ENCODE measurements at places on chromosomes 16 and 17. TPM values are rescaled to one million over a fixed set of nuclear protein-coding genes. Genes with fewer than 3 reads are reported as not detected.

DNA sequence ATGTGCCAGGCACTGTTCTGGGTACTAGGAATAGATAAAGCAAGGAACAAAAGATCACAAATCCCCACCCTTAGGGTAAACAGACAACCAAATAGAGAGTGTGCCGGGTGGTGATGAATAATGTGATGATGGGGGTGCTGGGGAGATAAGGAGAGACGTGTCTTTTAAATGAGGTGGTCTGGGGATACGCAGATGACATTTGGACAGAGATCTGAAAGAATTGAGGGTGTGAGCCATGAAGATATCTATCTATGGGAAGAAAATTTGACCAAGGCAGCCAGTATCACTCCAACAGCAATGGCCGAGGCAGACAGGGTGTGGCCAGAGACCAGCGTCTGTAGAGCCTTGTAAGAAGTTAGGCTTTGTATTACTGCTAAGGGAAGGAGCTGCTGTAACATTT is 165.3 kb downstream of the MRTFB start:
- H3K36me3 ChIP-seq: peaks cover 23% of the 10 kb centered on the region
- DNase-seq: no peak
- no peaks in the 10 kb centered on the region for H3K27me3 ChIP-seq
- no peak overlapping the region for H3K27ac ChIP-seq
- H3K4me1 ChIP-seq: peaks cover 13% of the 10 kb centered on the region

The NOG gene
- 0.24 TPM for total RNA-seq

The RCVRN gene
- total RNA-seq: not detected

- no peaks in the 10 kb centered on the region for H3K27me3 ChIP-seq
- peaks cover 52% of the 10 kb centered on the region for H3K4me1 ChIP-seq
- no peak overlapping the region for H3K4me3 ChIP-seq
- no peaks in the 10 kb centered on the region for H3K36me3 ChIP-seq
Observed at GRCh38 chr16:8951447-8952280, 12.0 kb downstream of the USP7 start.

GRCh38 chr16:19967561-19967960 is 82.9 kb upstream of the GPRC5B start:
- no peaks in the 10 kb centered on the region for H3K36me3 ChIP-seq
- no peaks in the 10 kb centered on the region for H3K4me1 ChIP-seq
- H3K27me3 ChIP-seq: peaks cover under 1% of the 10 kb centered on the region
- H3K4me3 ChIP-seq: no peak overlapping the region

DNA sequence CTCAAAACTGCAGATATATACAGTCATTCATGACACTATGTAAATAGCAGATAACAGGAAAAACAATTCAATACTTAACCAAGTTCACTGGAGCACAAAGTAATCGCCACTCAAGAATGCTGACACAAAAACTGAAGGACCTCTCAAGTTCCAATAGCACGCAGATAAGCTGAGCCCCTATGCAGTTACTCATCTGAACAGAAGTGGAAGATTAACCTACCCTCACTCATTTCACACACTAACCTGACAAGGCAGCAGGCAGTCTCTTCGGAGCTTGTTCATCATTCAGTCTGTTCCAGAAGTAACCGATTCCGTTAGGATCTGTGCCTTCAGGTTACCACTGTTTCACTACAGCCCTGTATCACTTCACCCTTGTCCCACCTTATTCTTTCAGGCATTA is 6.0 kb downstream of the HELZ start:
- peaks cover 29% of the 10 kb centered on the region for H3K4me1 ChIP-seq
- no peak for DNase-seq
- peak overlapping the region; percentile 19 for H3K27ac ChIP-seq

The PMM2 gene
- total RNA-seq: 30.3 TPM

The TBC1D3I gene
- total RNA-seq: 1.9 TPM

The KCTD19 gene
- total RNA-seq: 0.14 TPM

DNA sequence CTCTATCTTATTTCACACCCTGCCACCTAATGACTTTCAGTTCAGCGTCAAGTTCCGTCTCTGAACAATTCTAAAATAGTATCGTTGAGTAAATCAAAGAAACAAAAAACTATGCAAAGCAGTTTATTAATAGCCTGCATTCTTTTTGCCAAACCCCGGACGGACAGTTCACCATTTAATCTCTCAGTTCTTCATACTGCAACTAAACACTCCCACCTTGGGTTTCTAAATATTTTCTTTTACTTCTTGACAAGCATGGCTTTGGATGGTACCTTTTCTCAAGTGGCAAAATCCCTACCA is 1.2 kb downstream of the MYH11 start:
- H3K27me3 ChIP-seq: peaks cover 60% of the 10 kb centered on the region
- H3K36me3 ChIP-seq: no peaks in the 10 kb centered on the region
- no peak for DNase-seq

- H3K27ac ChIP-seq: no peak overlapping the region
- no peak overlapping the region for H3K4me3 ChIP-seq
- DNase-seq: no peak
- no peaks in the 10 kb centered on the region for H3K4me1 ChIP-seq
- no peaks in the 10 kb centered on the region for H3K27me3 ChIP-seq
- no peaks in the 10 kb centered on the region for H3K36me3 ChIP-seq
Observed at GRCh38 chr16:8996891-8997290, 33.2 kb upstream of the USP7 start.

- DNase-seq: no peak
- no peaks in the 10 kb centered on the region for H3K4me1 ChIP-seq
Observed at GRCh38 chr17:34865716-34866115, 95.5 kb downstream of the CCT6B start.

GRCh38 chr16:65394281-65394680 is 272.4 kb upstream of the CDH11 start:
- no peak for DNase-seq
- no peaks in the 10 kb centered on the region for H3K36me3 ChIP-seq

The VMO1 gene
- 2.0 TPM for total RNA-seq
